ENCODE measurements at places on chromosomes 12 and 14.

DNA sequence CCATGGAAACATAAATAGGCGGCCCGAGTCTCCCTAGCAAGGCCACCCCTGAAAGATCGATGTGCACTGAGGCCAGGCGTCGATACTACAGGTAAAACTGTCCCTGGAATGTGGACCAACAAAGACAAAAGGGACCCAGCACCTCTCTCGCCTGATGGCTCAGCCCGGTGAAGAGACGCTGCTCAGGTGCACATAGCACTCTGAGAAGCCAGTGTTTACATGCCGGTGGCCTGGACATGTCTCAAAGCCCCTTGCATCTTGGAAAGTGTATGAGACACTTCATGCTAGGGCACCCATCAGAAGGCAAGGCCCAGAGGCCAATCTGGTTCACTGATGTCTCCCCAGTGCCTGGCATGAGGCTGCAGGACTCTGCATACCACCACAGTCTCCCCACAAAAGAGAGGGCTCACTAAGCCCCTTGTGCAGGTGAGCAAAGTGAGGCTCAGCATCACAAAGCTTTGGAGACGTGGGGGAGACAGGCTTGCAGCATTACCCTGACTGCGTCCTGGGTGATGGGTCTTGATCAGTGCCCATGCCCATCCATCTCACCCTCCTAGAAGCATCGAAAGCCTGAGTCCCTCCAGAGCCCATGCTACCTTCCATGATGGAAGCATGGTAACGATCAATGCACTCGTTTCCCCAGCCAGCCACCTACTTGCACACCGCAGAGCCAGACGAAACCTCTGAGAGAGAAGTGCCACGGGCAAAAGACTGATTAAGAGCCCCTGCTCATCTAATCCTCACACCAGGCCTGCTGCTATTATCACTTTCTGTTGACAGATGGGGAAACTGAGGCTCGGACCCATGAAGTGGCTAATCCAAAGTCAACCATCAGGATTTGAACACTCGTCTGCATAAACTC, 16.1 kb downstream of the BCL11B start:
- no peak for DNase-seq

DNA sequence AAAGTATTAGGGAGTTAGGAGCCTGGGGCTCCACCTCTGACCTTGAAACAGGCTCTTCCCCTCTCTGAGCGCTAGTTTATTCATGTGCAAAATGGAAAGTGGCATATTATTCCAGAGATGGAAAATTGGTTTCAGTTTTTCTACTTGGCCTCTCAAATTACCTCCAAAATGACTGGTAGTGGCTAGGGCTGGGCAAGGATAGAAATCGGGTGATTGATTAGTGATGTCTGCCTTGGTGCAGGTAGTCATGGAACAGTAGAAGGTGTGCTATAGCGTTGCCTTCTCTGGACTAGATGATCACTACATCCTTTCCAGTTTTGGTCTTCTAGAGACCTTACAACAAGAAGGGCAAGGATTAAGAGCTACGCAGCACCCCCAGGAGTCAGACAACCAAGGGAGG, 8.6 kb upstream of the MSI1 start:
- DNase-seq = no peak

GRCh38 chr12:66187036-66187435, 2.0 kb upstream of the IRAK3 start:
- no peak for DNase-seq

GRCh38 chr12:25719505-25719904, 166.4 kb upstream of the LMNTD1 start:
- DNase-seq = no peak

DNA sequence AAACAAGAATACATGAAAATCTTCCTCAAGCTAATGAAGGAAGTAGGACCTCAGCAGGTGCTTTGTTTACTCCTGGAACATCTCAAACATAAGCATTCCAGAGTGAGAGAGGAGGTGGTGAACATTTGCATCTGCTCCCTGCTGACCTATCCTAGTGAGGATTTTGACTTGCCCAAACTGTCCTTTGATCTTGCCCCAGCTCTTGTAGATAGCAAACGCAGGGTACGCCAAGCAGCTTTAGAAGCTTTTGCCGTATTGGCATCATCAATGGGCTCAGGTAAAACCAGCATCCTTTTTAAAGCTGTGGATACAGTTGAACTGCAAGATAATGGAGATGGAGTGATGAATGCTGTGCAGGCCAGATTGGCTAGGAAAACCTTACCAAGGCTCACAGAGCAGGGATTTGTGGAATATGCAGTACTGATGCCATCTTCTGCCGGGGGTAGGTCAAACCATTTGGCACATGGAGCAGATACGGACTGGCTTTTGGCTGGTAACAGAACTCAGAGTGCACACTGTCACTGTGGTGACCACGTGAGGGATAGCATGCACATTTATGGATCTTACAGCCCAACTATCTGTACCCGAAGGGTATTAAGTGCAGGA, 1.9 kb downstream of the TOGARAM1 start:
- no peak for DNase-seq

- DNase-seq = no peak
Observed at GRCh38 chr12:114995891-114996290, 311.9 kb upstream of the TBX3 start.

- DNase-seq = no peak
Observed at GRCh38 chr14:91245029-91245428, 525 bp upstream of the GPR68 start.

DNA sequence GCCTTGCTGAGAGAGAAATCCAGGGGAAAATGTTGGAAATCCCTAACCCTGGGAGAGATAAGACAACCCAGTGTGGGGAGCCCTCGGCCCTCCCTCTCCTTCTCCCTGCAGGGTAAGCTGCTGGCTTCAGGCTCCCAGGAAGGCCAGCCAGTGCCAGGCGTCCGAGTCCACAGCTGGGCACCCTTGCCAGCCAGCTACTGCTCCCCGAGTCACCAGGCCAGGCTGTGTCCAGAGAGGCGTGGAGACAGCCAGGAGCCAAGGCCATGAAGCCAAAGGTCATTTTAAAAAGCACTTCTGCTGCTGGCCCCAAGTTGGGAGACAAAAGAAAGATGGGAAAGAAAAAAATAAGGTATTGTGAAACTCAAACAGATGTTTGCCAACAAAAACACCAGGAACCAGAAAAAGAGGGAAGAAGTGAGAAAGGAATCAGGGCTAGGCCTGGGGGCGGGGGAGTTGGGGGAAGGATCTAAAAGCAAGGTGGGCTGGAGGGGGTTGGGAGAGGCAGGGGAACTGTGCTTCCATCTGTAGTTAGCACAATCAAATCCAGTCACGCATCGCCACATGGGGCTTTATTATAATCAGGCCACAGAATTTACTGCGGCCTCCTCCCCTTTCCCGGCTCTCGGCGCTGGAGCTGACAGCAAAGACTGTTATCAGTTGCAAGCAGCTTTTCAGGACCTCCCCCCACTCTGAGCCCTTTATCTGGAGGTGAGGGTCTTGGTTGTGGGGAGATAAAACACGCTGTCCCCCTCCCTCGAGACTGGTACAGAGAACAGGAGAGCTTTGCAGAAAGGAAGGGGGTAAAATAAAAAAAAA, 33.5 kb downstream of the RBM19 start:
- no peak for DNase-seq

GRCh38 chr14:102922490-102923200, at the start of gene AMN:
Gene AMN (plus strand): TSS chr14:102922663. CDS start chr14:102922689, 26 bp downstream.
- DNase-seq = no peak

DNA sequence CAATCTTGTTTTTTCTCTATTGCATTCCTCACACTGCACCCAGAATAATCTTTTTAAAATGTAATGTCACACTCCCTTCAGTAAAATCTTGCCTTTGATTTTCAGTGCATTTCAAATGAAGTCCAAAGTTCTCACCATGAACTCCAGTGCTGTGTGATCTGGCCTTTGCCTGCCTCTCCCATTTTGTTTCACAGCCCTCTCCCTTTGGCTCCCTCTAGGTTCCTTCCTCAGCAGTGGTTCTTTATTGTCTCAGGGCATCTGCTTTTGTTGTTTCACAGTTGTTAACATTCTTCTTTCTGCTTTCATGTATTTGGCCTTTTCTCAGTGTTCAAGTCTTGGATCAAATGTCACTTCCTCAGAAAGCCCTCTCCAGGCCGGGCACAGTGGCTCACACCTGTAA, 84.5 kb upstream of the AMN1 start:
- no peak for DNase-seq

GRCh38 chr12:466039-466438, 6.3 kb downstream of the B4GALNT3 start:
- DNase-seq = no peak

GRCh38 chr12:62730649-62731048, 204.3 kb downstream of the PPM1H start:
- no peak for DNase-seq

- DNase-seq = no peak
Observed at GRCh38 chr12:81639196-81639595, 120.0 kb downstream of the PPFIA2 start.

GRCh38 chr14:70857496-70857890, 48.2 kb upstream of the MAP3K9 start:
- DNase-seq = no peak

GRCh38 chr14:73422515-73422914, 35.8 kb downstream of the NUMB start:
- no peak for DNase-seq

- DNase-seq = no peak
Observed at GRCh38 chr12:73341559-73342247, 1069.5 kb downstream of the TRHDE start.

GRCh38 chr14:58701604-58702003, 63.8 kb downstream of the DACT1 start:
- DNase-seq = no peak

GRCh38 chr14:98323836-98324235, 948.2 kb downstream of the BCL11B start:
- no peak for DNase-seq

GRCh38 chr12:32877601-32878459, 18.7 kb downstream of the PKP2 start:
- no peak for DNase-seq

GRCh38 chr12:62075870-62076269, 184.3 kb upstream of the USP15 start:
- no peak for DNase-seq

GRCh38 chr12:67721248-67721647, 72.7 kb downstream of the DYRK2 start:
- DNase-seq = no peak

DNA sequence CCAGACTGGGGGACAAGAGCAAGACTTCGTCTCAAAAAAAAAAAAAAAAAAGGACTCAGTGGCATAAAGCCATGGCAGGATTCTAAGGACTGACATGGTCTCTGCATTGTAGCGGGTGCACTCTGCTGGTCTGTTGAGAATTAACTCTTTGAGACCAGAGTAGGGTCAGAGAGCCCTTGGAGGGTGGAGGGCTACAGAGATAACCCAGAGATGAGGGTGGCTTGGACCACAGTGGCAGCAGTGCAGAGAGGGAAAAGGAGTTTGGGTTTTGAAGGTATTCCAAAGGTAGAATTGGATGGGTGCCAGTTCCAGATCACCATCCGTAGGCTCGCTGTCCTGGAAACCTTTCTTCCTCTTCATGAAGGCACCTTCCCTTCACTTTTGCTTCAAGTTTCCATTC, 14.3 kb upstream of the DYNC1H1 start:
- DNase-seq = no peak

DNA sequence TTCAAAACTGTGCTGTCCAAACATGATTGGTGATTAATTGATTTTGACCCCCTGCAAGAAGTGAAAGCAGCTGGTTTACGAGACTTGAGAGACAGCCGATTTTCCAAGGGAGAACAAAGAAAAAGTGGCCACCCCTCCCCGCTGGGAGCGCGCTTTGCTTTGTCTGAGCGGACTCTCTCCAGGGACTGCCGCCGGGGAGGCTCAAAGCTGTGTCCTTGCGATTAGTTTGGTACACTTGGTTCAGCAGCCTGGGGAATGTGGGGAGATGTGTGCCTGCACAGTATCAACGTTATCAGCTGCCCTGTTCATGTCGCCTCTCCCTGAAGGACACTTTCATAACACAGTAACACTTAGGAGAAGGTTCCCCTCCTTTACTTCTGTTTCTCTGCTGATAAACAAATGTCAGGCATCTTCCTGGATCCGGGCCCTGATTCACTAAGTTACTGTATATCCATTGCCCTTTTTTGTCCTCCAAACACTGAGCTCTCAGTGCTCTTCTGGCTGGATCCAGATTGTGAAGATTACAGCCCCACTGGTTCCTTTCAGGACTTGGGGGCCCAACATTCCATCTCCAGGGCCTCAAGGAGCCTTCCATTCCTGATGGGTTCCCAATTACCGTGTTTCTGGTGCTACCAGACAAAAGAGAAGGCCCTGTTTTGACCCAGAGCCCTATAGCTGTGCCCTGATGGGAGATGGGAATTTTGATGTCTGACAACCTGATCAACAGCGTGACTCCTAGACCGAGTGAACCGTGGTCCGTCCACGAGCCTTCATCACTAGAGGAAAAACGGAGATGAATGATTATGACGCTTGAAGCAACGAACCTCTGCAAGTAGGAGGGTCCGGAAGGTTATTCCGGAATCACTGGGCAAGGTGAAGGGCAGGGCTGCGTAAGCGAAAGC, 31.7 kb upstream of the TUBA1C start:
- DNase-seq = no peak

DNA sequence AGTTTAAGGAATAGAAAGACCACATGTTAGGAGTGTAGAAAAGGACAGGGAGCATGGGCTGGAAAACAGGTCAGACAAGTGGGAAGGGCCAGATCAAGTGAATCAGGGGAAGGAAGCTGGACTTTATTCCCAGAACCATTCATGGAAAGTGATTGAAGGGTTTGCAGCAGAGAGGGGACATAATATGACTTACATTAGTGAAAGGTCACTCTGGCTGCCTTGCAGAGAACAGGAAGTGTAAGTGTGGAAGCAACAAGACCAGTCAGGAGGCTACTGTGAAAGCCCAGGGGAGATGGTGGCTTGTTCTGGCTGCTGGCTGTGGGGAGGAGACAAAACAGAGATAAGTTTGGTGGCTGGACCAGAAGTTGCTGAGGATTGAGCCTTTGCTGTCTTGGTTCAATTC, 69.1 kb downstream of the VCPKMT start:
- no peak for DNase-seq

GRCh38 chr12:132921685-132922084, 34.3 kb upstream of the CHFR start:
- no peak for DNase-seq

GRCh38 chr14:76998910-76999309, 29.6 kb downstream of the IRF2BPL start:
- DNase-seq = no peak

DNA sequence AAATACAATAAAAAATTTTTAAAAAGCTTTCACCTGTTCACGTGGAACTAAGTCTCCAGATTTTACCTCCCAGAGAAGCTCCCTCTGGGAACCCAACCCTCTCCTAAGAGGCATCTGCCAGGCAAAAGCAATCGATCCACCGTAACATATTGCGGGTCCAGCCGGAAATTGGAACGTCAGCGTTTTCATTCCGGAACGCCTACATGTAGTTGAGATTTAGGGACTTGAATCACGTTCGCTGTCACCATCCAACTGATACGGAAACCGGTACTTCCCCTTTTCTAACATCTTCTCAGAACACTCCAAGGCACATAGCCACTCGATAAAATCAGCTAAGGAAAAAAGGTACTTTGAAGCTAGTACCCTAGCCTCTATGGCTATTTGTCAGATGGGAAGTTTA, 70.3 kb downstream of the COX16 start:
- no peak for DNase-seq

GRCh38 chr14:64806202-64806861, 73.4 kb downstream of the SPTB start:
- no peak for DNase-seq

GRCh38 chr14:41817626-41818025, 210.9 kb downstream of the LRFN5 start:
- no peak for DNase-seq

GRCh38 chr12:58186914-58187313, 245.5 kb downstream of the ATP23 start:
- no peak for DNase-seq
